ENCODE measurements at places on chromosomes 3 and 15.

DNA sequence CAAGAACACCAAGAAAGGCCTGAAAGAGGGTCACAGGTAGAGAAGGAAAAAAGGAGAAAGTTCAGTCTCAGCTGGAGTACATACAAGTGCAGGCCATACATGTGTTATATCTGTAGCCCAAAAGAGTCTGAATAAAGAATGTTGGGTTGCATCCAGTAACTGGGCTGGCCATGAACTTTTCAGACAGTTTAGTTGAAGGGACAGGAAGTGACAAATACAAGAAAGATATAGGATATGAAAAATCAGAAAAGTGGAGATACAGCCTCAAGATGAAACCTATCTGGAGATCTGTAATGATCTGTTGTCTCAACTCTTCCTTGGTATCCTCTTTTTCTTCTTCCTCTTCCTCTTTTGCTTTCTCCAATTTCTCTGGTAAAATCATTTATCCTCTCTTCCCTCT lies 671.7 kb downstream of the MECOM start:
- no peak for DNase-seq

DNA sequence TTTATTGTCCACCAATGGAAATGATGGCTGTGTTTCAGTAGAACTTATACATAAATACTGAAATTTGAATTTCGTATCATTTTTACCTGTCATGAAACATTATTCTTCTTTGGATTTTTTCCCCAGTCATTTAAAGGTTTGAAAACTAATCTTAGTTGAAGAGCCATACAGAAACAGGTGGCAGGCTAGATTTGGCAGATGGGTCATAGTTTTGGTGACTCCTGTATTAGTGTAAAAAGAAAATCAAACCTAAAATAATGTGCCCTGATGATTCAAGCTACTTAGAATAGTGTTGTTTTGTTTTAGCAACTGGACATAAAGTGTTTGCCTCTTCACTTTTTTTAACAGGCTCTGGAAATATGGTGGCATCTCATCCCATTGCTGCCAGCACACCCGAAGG lies 68.9 kb downstream of the SIDT1 start:
- no peak for DNase-seq

GRCh38 chr3:184176377-184177330 lies 2.0 kb downstream of the AP2M1 start:
- DNase-seq: no peak

GRCh38 chr3:55282994-55283393 lies 204.1 kb downstream of the WNT5A start:
- no peak for DNase-seq

GRCh38 chr3:104933972-104934371 lies 432.7 kb upstream of the ALCAM start:
- no peak for DNase-seq

DNA sequence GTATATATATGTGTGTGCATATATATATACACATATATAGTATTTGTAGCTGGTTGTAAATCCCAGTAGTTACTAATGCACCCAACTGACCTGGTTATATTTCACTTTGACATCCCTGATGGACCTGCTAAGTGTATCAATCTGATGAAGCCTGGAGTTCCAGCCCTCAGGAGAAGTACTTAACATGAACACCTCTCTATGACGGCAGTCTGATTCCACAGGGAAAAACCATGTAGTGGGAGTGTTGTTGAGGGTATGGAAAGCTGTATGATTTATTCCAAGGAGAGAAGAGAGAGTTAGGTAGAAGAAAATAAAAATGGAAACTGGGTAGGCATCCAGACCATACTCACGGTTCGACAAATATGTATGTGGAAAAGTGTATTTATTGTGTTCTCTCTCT lies 531.2 kb upstream of the SEMA6D start:
- no peak for DNase-seq

DNA sequence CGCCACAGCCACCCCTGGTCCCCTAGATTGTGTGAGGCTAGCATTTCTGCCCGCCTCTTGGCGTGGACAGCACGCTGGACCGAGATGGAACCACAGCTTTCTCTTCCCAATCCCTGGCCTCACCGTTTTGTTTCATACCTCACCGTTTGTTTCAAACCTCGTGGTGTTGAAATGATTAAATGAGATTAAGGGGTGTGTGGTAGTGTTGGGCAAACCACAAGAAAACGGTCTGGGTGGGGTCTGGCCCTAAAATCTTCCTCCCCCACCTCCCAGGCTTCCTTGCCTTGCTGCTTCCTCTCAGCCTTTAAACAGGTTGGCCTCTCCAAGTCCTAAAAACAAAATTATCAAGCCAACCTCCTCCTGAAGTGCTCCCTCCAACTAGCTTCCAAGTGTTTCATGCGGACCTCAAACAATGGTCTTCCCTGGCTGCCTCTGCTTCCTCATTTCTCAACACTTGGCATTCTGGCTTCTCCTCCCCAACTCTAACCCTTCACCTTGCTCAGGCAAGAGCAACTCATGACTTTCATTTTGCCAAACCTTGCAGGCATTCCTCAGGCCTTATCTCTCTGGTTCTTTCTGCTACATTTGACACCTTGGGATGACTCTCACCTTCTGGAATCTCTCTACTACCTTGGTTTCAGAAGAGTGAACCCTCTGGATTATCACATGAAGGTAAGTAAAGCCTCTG lies 1.4 kb upstream of the ATP13A3 start:
- no peak for DNase-seq

- DNase-seq: no peak
Measured at GRCh38 chr3:81550415-81550814, 211.0 kb downstream of the GBE1 start.

- DNase-seq: no peak
Measured at GRCh38 chr3:182406786-182407185, 386.5 kb upstream of the ATP11B start.

GRCh38 chr15:73464602-73465001 lies 21.6 kb downstream of the REC114 start:
- no peak for DNase-seq

GRCh38 chr3:161557445-161558150 lies 61.0 kb downstream of the OTOL1 start:
- DNase-seq: no peak

GRCh38 chr15:93179072-93179471 lies 90.1 kb upstream of the RGMA start:
- no peak for DNase-seq

GRCh38 chr15:73079565-73079964 lies 27.3 kb downstream of the NEO1 start:
- no peak for DNase-seq

GRCh38 chr15:22944651-22945050 lies 35.5 kb downstream of the CYFIP1 start:
- DNase-seq: no peak

DNA sequence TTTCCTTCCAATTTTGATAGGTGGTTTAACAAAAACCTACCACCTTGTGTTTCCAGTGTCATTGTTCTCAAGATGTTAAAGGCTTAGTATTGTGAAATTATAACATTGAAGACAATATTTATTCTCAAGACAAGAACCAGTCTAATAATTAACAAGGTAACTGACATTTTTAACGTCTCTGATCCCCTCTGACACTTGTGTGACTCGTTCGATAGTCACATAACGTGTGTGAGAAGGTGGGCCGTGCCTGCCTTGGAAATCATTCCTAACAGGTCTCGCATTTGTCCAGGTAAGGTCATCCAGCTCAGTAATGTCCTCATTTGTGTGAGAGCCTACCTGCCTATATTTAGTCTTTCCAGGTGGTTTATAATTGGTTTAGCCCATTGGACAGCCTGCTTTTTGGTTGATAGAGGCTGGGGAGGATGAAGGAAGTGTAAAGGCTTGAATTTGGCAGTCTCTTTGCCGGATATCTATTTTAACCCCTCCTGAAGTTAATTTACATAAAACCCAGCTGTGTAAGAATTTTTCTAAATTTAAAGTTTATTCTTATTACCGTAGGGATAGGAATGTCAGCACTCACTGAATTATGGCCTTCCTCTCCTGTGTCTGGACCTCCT lies 94.4 kb downstream of the AKAP13 start:
- no peak for DNase-seq

DNA sequence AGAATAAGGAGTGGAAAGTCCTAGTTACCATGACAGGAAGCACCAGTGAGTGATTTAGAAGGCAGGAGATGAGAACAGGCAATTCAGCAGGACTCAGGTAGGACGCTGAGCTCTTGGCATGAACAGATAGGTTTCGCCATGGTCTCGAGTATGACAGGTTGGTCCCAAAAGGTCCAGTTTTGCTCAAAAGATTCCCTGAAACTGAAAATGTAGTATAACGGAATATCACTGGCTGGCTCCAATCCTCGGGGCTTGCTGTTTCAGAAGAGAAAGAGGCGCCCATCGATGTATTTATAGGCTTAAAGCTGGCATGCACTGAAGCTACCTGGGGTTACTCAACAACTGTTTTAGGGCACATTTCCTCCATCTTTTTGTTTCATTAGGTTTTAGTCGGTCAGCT lies 59.2 kb downstream of the SRGAP3 start:
- no peak for DNase-seq

GRCh38 chr3:105232553-105232952 lies 134.2 kb upstream of the ALCAM start:
- DNase-seq: no peak

GRCh38 chr3:114872050-114872449 lies 275.0 kb downstream of the ZBTB20 start:
- DNase-seq: no peak

GRCh38 chr15:99556578-99556977 lies 9.2 kb upstream of the MEF2A start:
- no peak for DNase-seq

- no peak for DNase-seq
Measured at GRCh38 chr15:40828447-40829036, at the start of gene PPP1R14D. Gene PPP1R14D, minus strand, starts transcription at chr15:40828708. Its CDS starts 67 bp downstream, at chr15:40828641.

DNA sequence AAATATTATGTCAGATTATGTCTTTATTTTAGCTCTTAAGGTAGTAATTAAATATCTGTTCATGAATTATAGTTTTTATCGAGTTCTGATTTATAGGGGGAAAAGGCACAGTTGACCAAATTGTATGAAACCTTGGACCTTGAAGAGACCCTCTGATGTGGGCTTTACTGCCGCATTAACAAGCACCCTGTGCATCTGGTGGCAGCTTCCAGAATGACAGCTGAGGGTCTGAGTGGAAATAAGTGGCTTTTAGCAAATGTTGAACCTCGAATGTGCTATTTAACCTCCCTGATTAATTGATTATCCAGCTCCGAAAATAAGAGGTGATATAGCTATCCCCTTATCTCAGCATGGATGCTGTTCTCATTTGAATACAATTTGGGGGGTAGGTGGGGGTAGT lies 87.0 kb downstream of the TMEM108 start:
- DNase-seq: no peak

DNA sequence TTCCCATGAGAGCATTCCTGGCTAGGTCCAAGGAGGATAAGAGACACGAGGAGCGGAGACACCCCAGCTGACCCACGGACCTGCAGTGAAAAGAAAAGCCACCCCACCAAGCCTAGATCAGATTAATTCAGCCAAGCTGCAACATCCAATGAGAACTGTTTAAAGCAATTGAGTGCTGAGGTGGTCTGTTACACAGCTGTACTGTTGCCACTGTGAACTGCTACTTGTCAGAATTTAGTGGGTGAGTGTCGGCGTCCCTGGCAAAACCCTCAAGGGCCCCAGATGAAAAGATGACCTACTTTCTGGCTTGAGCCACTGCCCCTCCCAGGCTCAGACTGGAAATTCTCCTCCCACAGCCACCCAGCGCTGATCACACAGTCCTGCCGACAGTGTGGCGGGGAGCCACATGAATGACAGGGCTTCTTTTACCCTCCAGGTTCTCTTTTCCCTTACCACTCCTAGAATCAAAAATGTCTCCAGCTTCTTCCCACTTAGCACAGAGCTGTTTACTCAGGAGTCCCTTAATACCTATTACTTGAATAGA lies 26.4 kb upstream of the KBTBD12 start:
- DNase-seq: no peak

- DNase-seq: no peak
Measured at GRCh38 chr15:38612159-38612863, 47.7 kb upstream of the RASGRP1 start.

- DNase-seq: no peak
Measured at GRCh38 chr3:112804021-112804420, 42.6 kb downstream of the CD200R1L start.

DNA sequence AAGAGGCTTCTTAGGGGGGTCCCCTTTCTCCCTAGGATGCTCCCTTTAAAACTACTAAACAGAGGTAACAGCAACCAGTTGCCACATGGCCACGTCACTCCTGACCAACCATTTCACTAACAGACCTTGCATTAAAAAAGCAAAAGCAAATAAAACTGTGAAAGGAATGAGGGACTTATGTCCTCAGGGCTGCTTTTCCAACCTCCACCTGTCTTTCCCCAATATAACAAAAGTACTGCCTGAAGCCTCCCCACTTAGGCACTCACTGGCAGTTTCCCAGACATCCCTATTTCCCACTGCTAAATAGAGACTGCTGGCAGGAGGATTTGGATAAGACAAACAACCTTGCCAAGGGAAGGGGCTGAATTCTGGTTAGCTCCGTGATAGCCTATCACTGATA lies 130.3 kb downstream of the ATP8B4 start:
- DNase-seq: no peak

DNA sequence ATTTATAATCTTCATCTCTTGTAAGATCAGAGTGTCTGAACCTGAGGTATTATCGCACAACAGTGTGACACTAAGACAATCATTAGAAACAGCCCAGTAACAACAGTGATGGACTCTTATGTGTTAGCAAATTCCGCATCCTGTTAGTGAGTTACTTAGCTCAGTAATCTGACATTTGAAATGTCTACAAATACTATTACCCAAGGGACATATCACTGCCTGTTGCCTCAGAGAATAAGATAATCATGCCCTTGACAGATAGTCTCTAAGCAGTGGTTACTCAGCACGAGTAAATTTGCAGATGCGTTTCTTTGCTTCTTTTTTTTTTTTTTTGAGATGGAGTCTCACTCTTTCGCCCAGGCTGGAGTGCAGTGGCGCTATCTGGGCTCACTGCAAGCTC lies 13.4 kb upstream of the RTP1 start:
- DNase-seq: no peak

- DNase-seq: no peak
Measured at GRCh38 chr15:20356444-20356910, 185.1 kb downstream of the GOLGA6L6 start.

GRCh38 chr3:115804713-115805119 lies 181.4 kb downstream of the GAP43 start:
- no peak for DNase-seq

- DNase-seq: no peak
Measured at GRCh38 chr15:51782357-51782896, 31.0 kb downstream of the TMOD2 start.

DNA sequence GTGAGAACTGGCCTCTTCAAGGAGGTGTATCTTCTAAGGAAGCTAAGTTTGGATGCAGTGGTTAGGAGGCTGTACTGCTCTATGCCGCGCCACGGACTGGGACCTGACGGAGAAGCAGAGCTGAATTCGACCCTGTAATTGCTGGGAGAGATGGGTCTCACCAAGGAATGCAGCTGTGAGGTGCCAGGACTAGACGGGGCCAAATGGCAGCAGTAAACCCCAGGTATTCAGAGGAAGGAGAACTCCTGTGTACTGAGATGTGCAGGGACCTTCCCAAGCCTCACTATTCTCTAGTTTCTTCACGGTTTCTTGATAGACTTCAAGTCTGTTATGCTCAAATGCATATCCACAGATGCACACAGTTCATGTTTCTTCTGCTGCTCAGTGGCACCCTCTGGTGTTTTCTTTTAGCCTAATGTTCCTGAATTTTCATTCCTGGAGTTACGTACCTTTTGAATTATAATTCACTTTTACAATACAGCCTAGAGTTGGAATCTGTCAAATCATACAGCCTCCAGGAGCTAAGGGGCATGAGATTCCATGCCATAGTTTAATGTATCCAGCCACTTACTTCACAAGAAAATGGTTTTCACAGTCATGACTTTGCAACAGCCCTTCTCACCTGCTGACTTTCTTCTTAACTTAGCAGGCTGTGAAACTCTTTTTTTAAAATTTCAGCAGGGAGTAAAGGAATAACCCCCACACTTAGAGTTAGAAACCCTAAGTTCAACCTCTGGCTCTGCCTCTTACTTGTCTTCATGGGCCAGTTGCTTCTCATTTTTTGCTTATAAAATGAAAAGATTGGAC lies 61.8 kb downstream of the GLDN start:
- DNase-seq: no peak

Data from left renal cortex interstitium (tissue), 4 donors.